ENCODE measurements at places on chromosomes 3 and 15. TPM values are rescaled to one million over a fixed set of nuclear protein-coding genes. Genes with fewer than 3 reads are reported as not detected.

The EIF2B5 gene
- total RNA-seq: 57.3 TPM

The GPR62 gene
- total RNA-seq: 0.12 TPM

The RTF1 gene
- total RNA-seq: 16.0 TPM

The MAP3K13 gene
- 18.4 TPM for total RNA-seq

The CCR3 gene
- total RNA-seq: not detected

The XXYLT1 gene
- total RNA-seq: 12.1 TPM
